ENCODE measurements at places on chromosomes 16 and 17. TPM values are rescaled to one million over a fixed set of nuclear protein-coding genes. Genes with fewer than 3 reads are reported as not detected.

DNA sequence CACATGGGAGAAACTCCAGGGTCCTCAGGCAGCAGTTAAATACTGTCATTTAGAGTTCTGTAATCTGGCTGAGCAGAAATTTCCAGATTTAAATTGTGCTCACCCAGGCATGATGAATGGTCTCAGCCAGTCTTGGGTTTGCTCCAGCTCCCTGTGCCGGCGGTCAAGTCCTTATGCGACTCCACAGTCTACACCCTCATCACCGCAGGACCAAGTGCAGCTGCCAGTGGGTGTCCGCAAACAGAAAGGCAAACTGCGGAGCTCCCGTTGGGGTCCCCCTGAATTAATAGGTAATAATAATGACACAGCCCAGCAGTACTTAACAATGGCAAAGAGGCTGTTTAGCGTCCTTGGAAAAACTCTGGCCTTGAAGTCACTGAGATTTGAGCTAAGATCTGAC, 3.9 kb upstream of the CACNG4 start:
- no peak for DNase-seq

CRHR1 gene
- not detected for total RNA-seq

DNA sequence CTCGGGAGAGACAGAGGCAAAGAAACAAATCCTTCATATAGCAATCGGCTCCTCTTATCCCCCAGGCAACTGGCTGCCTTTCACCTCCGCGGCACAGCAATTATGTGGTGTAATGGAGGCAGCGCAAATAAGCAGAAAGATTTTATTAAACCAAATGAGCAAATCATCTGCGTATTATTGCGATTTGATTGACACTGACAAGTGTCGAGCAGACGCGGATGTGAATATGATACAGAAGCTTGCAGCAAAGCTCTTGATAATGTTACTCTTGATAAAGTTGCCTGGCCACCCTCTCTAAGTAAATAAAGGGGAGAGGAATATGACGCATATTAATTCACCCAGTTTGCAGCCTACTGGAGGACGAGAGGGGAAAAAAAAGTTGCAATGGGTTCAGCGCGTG, 26.5 kb upstream of the AKTIP start:
- no peak for DNase-seq

DNA sequence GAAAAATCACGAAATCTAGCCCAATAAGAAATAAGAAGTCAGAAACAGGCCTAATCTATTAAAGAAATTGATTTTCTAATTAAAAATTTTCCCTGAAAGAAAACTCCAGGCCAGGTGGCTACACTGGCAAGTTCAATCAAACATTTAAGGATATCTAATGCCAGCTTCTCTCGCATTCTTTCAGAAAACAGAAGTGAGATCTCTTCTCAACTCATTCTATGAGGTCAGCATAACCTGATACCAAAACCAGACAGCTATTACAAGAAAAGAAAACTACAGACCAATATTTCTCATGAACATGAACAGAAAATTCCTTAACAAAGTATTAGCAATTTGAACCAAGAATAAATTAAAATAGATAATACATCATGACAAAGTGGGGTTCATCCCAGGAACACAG, 52.4 kb downstream of the AXIN2 start:
- no peak for DNase-seq

ARL17A gene
- 9.8 TPM for total RNA-seq

DNA sequence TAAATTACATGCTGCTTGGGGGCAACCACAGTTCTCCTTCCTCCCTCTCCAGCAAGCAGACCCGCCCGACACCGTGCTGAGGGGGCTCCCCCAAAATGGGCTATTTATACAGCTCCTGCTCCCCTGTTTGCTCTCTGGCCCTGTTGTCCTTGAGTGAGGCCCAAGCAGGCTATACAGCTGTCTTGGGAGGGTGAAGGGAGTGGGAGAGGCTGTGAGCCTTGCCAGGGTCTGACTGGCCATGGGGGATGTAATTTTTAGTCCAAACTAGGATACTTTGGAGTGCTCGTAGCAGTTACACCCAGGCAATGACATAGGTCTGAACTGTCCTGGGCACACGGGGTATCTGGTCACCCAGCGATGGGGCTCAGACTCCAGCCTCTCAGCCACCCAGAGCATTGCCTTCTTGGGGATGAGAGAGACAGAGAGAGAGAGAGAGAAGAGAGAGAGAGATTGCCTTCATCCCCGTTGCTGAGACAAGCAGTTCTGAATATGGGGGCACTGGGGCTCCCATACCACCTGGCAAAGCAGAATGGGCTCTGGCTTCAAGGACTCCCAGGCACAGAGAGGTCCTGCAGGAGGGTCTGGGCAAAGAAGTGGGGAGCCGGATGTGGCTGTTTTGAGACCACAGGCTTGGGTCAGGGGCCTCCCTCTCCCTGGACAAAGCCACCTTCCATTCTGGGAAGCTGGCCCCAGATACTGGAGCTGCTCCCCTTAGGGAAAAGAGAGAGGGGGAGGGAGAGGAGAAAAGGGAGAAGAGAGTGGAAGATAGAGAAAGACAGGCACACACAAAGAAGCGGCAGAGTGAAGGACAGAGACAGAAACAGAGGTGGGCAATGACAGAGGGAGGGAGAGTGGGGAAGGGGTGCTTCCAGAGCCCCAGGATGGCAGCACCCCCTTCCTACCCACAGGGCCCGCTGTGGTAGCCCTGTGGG, 10.7 kb upstream of the TMEM92 start:
- DNase-seq = no peak

DNA sequence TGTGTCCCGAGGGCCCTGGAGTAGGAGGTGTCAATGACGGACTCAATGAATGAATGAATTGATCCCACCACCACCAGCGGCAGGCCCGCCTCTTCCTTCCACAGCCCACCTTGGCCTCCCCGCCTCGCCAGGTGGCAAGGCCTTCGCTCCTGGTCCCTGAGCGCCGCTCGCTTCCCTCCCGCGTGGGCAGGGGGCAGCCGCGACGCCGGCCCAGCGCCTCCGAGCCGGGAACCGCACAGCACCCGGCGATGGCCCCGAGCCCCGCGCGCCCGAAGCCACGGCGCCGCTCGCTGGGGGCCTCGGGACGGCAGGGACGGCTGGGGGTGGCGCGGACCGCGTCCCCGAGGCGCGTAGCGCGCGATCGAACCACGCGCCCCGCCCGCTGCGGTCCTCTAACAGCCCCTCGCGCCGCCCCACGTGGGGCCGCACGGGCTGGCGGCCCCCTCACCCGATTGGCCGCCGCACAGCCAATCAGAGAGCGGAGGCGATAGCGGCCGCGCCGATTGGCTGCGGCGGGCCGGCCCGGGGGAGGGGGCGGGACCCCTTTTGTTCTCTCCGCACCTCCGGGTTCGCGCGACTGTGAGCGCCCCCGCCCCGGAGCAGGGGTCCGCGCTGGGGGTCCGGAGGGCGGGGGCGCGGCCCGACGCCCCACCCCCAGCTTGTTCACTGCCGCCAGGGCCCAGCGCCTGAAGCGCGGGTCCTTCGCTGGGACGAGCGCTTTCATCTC, 31.4 kb downstream of the ACTG1 start:
- DNase-seq = peak; percentile 86

- DNase-seq = no peak
Observed at GRCh38 chr16:84109598-84110335, 7.0 kb downstream of the MBTPS1 start.

LRRC75A gene
- 0.40 TPM for total RNA-seq

PLLP gene
- total RNA-seq = 3.2 TPM

ZBTB4 gene
- total RNA-seq = 60.3 TPM

PFAS gene
- total RNA-seq = 10.0 TPM

DNA sequence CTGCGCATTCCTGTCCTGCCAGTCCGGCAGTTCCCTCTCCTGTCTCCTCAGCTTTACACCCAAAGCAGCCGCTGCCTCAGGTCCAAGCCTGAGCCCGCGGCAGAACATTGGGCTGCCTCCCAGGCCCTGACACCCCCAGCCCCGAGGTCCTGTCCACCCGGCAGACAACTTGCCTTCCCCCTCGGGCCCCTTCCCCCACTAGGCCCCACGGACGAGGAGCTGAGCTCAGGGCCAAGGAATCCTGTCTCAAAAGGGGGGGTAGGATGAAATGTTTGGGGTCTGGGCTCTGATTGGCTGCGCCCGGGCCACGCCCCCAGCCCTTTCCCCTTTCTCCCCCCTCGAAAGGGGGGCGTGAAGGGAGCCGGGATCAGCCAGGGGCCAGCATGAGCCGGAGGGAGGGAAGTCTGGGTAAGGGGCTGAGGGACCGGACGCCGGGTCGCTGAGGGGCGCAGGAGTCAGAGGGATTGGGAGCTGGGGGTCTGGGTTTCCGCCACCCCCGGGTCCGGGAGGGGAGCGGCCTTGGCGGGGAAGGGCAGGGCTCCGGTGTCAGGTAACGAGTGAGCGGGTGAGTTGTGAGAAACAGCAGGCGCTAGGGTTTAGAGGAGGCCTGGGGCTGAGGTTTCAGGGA, at the start of gene CTF1:
Gene CTF1, plus strand, starts transcription at position 354 of the 628 bp plus-strand sequence. Its CDS starts 30 bp downstream, at position 384.
- peak; percentile 88 for DNase-seq

DNA sequence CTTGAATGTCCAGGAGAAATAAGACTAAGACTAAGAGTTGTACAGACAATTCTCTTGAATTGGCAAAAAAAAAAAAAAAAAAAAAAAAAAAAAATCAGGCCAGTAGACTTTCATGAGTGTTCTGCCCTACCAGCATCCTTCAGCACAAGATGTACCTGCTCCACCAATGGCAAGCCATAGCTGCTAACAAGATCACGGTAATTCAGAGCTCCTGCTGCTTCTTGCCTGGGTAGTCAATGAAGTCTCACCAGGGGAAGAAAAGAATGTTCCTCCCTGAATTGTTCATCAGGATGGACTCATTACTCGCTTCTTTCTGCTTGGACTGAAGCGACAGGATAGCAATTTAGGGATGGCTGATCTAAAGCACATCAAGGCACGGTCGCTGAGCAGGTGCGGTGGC, 31.1 kb upstream of the APOH start:
- DNase-seq = no peak

GRCh38 chr17:72605543-72605942, 484.7 kb downstream of the SOX9 start:
- DNase-seq = no peak
